ENCODE measurements at places on chromosomes 4 and X.

GRCh38 chr4:156329779-156330178 is 376.1 kb upstream of the CTSO start:
- no peak for DNase-seq

- peak; percentile 11 for DNase-seq
Measured at GRCh38 chr4:103207673-103208072, 9.5 kb upstream of the CENPE start.

- no peak for DNase-seq
Measured at GRCh38 chr4:163738521-163738920, 244.0 kb downstream of the TMA16 start.

DNA sequence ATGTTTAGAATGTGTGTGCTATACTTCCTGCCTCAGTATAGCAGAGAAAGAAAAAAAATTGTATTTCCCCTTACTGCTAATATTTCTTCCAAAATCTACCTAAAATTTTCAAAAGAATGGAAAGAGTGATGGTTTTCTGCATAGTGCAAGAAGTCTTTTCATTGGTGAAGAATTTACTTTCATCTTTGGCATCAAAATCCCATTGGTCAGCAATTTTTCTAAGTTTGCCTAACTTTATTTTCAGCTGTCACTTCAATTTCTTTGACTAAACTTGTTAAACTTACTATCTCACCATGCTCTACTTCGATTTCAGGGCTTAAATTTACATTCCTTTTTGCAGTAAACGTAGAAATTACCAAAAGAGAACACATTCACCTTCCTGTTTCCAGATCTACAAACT is 44.5 kb upstream of the MAGEB2 start:
- no peak for DNase-seq

- DNase-seq, result peak; percentile 48
Measured at GRCh38 chr4:145482209-145483037, 770 bp downstream of the SMAD1 start.

GRCh38 chr4:111797455-111798163 is 347.6 kb upstream of the FAM241A start:
- DNase-seq, result no peak

- no peak for DNase-seq
Measured at GRCh38 chrX:113726009-113726408, 857.9 kb upstream of the HTR2C start.

GRCh38 chr4:7186031-7186430 is 6.3 kb upstream of the SORCS2 start:
- no peak for DNase-seq

DNA sequence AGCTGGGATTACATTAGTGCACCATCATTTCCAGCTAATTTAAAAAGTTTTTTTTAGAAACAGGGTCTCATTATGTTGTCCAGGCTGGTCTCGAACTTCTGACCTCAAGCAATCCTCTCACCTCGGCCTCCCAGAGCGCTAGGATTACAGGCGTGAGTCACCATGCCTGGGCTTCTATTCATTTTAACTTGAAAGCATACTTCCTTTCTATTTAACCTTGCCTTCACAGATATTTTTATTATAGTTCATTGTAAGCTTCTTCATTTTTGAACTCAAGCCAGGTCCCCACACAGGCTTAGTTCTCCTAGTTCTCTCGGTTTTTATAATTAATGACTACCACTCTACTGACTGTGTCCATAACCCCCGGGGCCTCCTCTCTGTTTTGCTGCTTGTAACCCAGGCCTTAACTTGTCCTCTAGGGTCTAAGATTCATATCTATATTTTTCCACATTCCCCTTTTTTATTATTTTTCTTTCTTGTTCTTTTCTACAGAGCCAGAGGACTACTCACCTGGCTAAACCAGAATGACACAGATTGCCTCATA is 50.7 kb downstream of the SNX12 start:
- no peak for DNase-seq

DNA sequence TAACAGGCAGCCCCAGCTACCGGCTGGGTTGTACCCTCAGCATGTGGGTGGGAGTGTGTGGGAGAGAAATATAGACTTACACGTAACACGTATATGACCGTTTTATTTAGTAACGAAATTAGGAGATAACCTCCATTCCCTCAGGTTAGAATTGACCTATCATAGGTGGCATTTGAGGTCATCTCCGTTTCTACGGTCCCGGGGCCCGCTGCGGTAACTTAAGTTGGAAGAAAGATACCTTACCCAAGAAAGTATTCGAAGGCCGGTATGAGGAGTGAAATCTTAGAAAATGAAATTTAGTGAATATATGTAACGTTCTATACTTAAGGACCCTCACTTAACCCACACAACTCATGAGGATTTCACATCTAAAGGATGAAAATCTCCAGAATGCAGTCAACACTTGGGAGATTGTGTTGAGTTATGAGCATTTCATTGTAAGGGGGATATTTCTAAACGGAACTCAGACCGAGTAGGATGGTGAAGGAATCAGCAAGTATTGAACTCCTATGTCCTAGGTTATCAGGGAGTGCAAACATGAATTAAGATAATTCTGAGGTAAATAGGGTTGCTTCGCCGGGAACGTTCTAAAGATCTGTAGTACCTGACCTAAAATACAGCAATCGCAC is 891 bp downstream of the CISD2 start:
- DNase-seq, result no peak

- no peak for DNase-seq
Measured at GRCh38 chr4:52199574-52200338, 148.7 kb downstream of the SPATA18 start.

- DNase-seq, result no peak
Measured at GRCh38 chr4:125198916-125199315, 115.8 kb upstream of the FAT4 start.

DNA sequence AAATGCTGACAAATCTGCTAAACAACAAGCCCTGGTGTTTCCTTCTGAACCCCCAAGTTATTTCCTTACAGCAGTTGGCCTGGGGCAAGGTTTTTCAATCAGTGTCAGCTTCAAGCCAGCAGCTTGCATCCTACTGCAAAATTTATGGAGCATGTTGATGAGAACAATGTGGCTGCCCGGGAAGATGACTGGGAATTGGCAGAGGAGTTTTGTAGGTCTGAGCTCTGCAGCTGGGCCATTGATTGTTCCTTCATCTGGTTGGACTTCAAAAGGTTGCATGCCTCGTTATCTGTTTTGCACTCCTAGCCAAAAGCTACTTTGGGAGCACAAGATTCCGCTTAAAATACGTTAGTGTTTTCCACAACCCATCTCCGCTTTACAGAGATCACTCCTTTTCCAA is 1030.3 kb upstream of the LCORL start:
- no peak for DNase-seq

GRCh38 chr4:151031831-151032605 is 16.9 kb upstream of the LRBA start:
- DNase-seq, result no peak

GRCh38 chr4:152983221-152983620 is 47.1 kb downstream of the FHDC1 start:
- no peak for DNase-seq

DNA sequence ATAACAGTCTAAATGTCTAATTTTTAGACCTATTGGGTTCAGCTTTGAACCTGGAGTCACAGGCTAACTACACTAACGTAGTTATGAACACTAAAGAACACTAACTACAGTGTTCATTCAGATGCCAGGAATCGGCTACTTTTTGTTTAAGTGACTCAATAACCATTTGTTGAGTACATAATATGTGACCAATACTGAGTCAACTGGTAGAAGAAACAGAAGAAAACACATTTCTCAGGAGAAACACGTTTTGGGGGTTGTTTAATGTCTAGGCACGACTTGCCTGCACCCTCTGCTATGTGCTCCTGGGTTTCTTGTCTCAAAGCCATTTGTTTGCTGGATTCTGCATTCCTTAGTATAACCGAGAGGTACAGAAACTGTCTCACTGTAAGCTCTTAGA is 18.6 kb upstream of the CLNK start:
- DNase-seq, result no peak

GRCh38 chr4:40305328-40306170 is 29.6 kb upstream of the CHRNA9 start:
- DNase-seq, result no peak

- no peak for DNase-seq
Measured at GRCh38 chr4:987624-988513, 1.0 kb downstream of the IDUA start.

DNA sequence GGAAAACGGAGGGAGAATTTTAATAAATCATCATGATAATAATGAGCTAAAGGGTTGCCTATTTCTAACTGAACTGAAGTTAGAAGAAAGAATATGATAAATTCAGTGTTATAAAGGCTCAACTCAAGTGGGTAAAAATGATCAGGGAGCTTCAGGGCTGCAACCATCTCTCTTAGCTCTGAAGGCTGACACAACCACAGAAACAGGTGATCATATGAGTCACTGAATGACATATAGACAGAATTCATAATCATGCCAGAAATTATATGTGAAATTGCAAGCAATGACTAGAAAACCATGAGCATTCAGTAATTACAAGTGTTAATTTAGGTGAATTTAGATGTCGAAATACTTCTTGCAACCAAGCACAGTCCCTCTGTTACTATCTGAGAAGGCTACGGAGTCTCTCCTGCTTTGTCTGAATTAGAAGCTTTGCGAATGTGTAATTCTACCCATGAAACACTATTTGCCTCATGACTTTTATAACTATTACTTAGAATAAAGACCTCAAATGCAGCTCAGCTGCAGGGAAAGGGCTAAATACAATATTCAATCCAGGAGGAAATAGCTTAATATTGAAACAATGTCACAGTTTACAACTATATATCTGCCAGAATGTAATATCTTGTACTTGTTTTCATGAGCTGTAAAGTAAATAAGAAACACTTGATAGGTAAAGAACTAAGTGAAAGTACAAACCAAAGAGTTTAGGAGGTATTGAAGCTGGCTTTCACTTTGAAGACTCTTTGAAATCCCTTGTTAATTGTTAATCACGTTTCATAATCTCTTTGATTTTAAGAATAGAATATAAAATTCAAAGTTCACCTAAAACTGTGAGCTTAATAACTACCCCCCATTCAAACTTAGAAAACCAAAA is 1972.6 kb downstream of the ARAP2 start:
- no peak for DNase-seq

DNA sequence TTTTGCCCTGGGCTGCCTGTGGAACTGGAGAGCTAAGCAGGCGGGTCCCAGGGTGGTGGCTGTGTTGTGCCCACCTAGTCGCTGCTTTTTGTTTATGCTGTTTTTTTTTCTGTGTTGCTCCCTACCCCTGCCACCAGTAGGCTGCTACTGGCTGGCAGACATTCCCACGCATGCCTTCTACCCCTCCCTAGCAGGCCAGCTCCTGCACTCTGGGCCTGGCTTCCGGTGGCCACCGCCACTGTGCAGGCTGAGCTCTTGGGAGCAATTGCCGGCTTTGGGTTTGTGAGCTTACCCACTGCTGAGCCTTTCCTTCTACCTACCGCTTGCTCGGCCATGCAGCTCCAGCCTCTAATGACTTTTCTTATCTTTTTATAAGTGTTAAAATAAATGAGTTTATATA is 57.6 kb downstream of the RBM46 start:
- no peak for DNase-seq

- DNase-seq, result peak; percentile 55
Measured at GRCh38 chr4:107913283-107913899, 18.0 kb upstream of the CYP2U1 start.

DNA sequence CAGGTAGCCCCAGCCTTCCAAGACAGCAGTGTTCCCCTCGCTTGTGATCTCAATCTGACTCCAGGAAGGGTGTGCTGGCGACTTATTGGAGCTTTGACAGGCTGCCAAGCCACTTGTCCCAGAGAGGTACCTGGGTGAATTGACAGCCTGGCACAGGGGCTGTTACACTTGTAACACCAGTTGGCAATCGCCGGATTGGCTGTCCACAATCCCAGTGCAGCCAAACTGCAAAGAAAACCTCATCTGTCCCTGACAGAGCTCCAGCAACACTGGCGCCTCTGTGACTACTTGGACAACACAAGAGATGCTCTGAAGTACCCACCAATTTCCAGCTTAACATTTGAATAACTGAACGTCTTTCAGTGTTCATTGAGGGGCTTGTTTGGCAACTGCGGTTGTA is 76.8 kb upstream of the PRPS1 start:
- DNase-seq, result no peak

- no peak for DNase-seq
Measured at GRCh38 chrX:131068945-131069719, 11.0 kb downstream of the ARHGAP36 start.

GRCh38 chrX:44975666-44976263 is 102.8 kb downstream of the KDM6A start:
- no peak for DNase-seq

GRCh38 chrX:69236641-69237040 is 71.4 kb upstream of the PJA1 start:
- no peak for DNase-seq

DNA sequence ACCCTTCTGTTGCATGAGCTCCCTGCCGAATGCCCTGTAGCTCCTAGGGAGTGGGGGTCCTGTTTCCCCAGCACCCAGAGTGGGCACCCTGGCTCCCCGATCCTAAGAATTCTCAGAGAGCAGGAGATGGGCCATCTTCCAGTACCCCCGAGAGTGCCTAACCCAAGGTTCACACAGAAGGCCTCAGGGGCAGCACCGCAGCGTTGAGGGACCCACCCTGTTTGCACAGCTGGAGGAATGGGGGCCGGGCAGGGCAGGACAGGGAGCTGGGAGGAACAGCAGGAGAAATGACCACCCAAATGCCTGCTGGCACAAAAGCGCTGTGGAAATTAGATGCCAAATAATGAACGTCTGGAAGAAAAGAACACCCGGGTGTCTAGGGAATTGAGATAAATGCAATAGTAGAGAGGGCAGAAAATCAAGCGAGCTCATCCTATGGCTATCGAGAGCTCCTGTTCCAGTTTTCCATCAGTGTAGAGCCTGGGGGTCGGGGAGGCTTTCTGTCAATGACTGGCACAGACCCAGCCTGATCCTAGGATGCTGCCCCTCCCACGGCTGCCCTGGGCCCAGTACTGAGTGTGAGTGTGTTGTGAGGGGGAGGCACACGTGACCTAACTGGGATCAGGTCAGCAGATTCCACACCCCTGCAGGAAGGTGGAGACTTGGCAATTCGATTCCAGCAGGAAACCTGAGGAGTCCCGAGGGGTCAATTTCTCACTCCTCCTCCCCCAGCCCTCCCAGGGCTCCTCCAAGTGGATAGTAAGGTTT is 25.7 kb downstream of the SEPTIN6 start:
- DNase-seq, result no peak

DNA sequence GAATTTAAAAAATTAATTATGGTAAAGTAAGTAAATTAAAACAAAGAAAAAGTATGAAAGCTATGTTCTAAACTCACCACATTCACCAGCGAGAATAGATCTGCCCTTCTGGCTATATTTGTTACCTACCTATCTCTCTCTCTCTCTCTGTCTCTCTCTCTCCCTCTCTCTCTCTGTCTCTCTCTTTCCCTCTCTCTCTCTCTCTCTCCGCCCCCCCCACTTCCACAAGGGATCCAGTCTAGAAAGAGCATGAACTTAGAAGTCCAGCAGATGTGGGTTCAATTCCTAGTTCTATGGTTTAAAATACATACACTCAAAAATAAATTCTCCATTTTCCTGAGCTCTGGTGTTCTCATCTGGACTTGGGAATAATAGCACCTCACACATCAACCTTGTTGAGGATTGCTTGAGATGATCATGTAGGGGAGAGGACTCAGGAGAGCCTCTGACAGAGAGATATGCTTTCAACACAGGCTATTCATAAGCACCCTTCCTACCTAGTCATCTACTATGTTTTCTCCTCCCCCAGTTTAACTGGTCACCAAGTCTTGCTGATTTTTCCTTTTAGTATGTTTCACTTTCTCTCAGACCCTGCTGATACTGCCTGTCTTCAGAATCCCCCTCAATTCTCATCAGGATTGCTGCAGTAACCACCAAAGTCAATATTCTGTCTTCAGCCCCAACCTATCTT is 64.7 kb downstream of the SLC7A11 start:
- no peak for DNase-seq

- no peak for DNase-seq
Measured at GRCh38 chr4:3802571-3803474, 36.6 kb downstream of the ADRA2C start.

GRCh38 chr4:73576381-73576780 is 43.9 kb downstream of the RASSF6 start:
- DNase-seq, result no peak

Measured in mucosa of gallbladder (tissue), 1 donor.